Stimulated activated CD8-positive, alpha-beta memory T cell treated with anti-CD3 and anti-CD28 coated beads, Interleukin-7, amount 100 ng/mL, for 1 hour (primary cell): ENCODE measurements at places on chromosomes 6 and 20.

DNA sequence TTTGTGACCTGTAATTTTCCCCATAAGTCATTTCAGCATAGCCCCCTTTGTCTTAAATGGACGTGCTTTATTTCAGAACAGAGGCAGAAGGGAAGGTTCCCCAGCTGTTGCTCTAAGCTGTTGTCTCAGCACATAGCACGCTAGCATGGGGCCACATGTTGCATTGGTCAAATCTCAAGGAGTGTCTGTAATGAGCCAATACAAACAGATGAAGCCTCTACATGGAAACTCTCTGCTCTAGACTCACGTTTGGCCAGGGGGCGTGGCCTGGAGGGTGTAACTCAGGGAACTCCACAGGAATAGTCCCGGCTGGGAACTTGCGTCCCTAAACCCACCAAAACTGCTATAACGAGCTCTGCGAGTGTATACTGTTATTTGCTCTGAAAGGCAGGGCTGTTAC, 35.2 kb upstream of the SLC22A2 start:
- DNase-seq, result no peak

DNA sequence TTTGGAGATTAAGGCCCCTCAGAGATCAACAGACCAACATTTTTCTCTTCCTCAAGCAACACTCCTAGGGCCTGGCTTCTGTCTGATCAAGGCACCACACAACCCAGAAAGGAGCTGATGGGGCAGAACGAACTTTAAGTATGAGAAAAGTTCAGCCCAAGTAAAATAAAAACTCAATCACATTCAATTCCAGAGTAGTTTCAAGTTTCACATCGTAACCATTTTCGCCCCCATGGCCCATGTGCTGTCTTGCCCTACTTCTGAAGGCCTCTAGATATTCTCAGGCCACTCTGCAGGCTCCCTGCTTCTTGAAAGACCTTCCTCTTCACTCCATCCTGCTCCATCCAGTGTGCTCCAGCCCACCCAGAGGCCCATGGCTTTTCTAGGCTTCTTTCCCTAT, 4.2 kb downstream of the IL17A start:
- DNase-seq, result no peak

GRCh38 chr20:21230686-21231085, 72.4 kb upstream of the XRN2 start:
- no peak for DNase-seq

DNA sequence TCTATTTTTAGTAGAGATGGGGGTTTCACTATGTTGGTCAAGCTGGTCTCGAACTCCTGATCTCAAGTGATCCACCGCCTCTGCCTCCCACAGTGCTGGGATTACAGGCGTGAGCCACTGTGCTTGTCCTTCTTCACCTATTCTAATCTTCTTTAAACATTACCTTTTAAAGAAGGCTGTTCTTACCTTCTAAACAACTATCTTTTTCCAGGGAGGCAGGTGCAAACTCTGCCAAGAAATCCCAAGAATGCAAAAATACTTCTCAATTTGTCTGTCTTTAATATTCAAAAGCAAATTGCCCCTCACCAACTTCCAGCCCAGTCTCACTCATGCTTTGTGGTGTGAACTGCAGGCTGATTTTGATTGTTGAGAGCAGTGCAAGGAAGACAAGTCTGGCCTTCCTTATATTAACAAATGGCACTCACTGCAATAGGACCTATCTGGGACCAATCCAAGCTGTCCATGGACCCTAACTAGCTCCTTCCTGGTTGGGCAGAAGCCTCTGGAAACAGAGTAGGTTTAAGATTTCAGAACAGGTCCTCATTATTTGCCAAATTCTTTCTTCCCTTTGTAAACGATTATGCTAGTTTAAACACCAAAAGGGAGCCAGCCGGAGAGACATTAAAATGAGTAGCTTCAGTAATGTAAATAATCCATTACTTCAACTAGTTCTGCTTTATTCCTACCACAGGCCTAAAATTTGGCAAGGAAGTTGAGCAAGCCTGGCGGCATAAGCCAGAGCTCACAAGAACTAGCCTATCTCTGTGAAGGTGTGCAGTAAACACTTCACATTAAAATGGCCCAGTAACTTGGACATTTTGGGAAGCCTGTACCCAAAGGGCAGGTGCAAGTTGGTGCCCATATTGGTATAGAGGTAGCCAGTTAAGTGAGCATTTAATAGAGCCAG, 1.6 kb downstream of the SCAND1 start:
- DNase-seq, result no peak

- no peak for DNase-seq
Observed at GRCh38 chr6:117399924-117400323, 25.8 kb downstream of the ROS1 start.

DNA sequence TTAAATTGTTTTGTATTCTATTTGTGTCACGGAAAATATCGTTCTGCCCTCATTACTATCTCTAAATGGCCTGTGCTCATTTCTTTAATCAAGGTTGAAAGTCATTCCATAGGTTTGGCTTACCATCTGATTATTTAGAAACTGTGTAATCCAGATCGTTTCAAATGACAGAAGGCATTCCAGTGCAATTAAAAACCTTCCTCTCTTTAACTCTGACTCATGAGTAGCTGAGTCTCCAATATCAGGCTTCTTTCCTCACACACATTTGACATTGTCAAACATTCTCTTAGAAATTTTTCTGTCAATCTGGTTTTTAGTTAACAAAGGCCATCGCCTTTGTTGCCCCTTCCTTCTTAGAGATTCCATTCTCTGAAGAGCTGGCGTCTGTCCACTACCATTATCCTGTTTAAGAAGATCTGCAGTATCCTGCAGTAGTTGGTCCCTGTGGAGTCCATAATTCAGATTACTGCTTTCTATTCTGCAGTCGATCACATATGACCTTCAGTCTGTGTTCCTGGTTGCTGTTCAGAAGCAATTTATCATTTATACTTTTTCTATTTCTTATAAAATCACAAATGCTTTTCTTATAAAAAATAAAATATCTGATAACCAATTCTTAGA, 3.9 kb upstream of the TRDN start:
- DNase-seq, result no peak

- no peak for DNase-seq
Observed at GRCh38 chr6:137217801-137218472, 1.2 kb downstream of the IFNGR1 start.

DNA sequence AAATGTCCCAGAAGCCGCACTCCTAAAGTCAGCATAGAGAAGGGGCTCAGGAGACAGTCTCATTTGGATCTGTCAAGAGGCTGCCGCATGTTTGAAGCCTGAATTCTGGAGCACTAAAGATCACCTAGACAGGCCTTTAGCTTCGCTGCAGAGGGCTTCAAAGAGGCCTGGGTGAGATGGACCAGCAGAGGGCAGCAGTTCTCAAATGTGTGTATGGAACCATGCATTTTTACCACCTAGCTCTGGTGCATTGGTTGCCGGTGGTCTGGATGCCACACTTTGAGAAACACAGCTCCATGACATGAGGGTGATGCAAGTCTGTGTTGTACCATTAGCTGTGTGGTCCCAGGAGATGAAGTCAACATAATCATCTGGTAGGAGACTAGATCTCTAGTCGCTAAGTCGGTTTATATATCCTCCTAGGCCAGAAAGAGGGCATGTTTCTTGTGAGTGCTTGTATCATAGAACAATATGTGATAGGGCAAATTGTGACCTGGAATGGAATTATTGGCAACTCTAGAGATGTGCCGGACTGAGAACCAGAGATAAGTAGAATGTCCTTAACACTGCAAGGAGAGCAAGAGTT, 64.8 kb downstream of the KIAA0319 start:
- DNase-seq, result peak; percentile 76

- DNase-seq, result no peak
Observed at GRCh38 chr6:22544476-22544875, 24.9 kb upstream of the HDGFL1 start.

DNA sequence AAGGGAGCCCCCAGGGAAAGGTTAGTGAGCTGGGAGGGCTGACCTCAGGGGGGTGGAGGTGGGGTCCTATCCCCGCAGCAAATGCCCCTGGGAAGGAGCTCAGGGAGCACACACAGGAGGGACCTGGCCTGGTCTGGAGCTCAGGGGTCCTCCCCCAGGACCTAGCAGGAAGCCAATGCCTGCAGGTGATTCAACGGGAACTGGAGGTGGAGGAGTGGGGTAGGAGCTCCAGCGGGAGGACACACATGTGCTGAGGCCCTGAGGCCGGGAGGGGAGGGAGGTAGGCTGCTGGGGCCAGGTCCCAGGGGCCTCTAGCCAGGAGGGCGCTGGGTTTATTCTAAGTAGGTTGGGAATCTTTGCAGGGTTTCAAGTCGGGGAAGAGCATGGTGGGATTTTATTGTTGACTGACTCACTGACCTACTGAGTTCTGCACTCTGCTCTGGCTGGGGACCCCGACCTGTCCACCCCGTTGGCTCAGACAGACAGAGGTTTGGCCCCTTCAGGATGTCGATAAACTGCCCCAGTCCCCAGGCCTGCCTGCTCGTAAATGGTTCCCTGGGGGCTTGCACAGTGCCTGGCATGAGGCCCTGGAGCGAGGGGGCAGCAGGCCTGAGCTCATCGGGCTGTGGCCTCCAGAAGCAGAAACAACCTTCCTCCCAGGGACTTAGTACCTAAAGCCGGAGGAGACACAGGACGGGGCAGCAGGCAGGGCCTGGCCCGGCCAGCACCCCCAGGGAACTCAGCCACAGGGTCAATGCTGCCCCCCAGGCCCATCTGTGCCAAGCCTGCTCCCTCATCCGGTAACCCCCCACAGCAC, 62.3 kb downstream of the RIPOR3 start:
- DNase-seq, result no peak

DNA sequence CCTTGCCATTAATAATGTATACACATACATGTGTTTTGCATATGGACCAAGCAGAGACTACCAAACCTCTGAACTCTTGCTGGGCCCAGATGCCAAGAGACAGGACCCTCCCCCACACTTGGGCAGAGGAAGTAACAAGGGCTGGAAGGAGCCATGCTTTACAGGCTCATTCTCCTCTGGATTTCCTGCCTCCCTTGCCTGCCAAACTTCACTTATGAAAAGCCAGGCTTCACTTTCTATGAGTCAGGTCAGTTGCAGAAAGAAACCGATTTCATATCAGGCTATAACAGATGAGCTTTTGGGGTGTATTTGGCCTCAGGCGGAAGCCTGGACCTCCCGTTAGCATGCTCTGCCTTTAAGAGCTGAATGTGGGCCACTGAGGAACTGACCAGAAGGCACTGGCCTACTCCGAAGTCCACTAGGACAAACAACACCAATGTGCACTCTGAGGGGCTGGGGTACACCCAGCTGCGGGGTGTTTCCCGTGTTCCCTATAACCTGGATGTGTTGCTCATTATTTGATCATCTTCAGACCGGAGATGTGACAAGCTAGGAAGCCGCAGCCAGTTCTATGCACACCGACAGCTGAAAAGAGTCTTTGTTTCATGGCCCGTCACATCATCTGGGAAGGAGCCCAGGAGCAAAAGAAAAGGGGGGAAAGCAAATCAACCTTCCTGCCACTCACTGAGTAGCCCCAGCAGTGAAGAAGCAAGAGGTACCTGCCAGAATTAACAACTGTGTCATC, 28.5 kb downstream of the HAO1 start:
- no peak for DNase-seq

DNA sequence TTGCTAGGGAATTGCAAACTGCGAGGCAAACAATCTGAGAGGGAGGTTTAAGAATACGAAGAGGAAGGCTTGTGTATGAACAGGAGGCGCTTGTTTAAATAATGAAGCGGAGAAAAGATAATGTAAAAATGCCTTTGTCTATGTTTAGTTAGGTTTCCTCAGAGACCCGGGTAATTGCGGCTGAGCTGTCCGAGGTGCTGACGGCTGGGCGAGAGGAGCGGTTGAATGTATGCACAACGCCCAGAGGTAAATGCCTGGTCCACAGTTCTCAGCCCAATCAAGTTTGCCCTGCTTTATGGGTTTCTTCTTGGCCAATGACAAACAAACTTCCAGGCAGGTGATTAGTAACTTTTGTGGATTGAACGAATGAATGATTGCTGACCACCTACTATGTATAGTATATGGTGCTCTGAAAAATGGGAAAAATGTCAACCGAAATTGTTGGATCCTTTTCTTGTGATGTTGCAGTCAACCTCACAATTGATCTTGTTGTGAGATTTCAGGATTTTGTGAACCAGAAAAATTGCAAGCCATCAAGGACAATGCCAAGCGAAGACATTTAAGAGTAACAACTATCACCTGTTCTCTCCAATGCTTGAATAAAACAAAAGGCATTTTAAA, 38.3 kb upstream of the SLC32A1 start:
- no peak for DNase-seq

DNA sequence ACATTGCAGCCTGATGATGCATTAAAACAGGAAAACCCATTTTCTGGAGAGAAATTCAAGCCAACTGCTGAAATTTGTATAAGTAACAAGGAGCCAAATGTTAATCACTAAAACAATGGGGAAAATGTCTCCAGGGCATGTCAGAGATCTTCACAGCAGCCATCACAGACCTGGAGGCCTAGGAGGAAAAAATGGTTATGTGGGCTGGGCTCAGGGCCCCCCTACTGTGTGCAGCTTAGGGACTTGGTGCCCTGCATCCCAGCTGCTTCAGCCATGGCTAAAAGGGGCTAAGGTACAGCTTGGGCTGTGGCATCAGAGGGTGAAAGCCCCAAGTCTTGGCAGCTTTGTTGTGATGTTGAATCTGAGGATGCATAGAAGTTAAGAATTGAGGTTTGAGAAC, 479.8 kb downstream of the BCKDHB start:
- no peak for DNase-seq

DNA sequence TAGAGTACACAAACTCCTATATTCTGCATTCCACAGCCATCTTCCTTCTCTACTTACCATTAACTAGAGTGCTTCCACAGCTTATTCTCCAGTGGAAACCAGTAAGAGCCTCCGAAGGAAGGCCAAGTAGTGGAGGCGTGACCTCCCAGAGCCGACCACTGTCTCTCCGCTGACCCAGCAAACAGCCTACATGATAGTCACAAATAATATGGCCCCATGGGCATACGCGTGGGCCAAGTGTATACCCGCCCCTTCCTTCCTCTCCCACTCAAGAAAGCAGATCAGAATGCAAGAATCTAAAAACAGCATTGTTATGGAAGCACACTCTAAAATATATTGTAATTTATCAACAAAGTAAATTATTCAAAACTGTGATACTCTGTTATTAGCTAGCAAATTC, 526.6 kb upstream of the JARID2 start:
- DNase-seq, result no peak

GRCh38 chr20:52622081-52622480, 350.1 kb upstream of the TSHZ2 start:
- DNase-seq, result no peak

GRCh38 chr6:161549977-161550655, 276.3 kb upstream of the AGPAT4 start:
- no peak for DNase-seq

GRCh38 chr20:32709632-32710121, 33.6 kb downstream of the COMMD7 start:
- DNase-seq, result no peak

- DNase-seq, result no peak
Observed at GRCh38 chr20:54023406-54023805, 47.0 kb downstream of the BCAS1 start.

GRCh38 chr20:53643031-53643832, 49.6 kb upstream of the ZNF217 start:
- DNase-seq, result peak; percentile 32

GRCh38 chr6:56541741-56542360, 100.8 kb downstream of the DST start:
- DNase-seq, result no peak

- no peak for DNase-seq
Observed at GRCh38 chr6:84688141-84688873, 76.1 kb downstream of the TBX18 start.

GRCh38 chr6:147950623-147950987, 392.0 kb upstream of the SASH1 start:
- DNase-seq, result no peak
